Islet precursor cell (in vitro differentiated cells): ENCODE measurements at places on chromosomes 6 and 20.

- DNase-seq = no peak
Measured at GRCh38 chr6:18213439-18213838, 50.9 kb downstream of the DEK start.

DNA sequence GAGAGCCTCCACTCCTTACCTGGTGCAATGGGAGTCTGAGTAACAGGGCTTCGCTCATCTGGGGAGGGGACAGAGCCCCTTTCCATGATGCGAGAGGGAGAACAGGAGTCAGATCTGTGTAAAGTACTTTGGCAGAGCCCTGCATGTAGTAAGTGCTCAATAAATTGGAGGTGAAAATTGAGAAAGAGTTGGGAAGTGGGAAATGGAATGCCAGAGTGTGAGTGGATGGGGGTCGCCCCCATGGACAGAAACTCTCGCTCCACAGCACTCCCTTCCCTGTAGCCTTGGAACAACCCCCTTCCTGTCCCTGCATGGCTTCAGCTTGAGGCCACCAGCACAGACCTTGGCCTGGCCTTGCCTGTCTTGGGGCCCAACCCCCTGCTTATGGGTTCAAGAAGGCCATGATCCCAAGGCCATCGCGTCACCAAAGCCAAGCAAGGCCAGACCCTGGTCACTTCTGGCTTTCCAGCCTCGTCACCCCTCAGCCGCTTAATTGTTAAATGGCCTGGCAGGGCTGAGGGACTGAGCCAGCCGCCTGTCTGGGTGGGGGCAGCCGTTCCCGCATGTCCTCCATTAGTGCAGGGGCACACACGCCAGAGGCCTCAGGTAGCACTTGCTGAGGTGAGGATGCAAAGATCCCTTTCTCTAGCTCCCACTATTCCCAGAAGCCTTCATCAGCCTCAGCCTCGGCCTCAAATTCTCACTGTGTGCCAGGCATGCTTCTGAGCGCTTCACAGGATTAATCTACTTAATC, 93.7 kb upstream of the PTPN1 start:
- peak; percentile 48 for DNase-seq

DNA sequence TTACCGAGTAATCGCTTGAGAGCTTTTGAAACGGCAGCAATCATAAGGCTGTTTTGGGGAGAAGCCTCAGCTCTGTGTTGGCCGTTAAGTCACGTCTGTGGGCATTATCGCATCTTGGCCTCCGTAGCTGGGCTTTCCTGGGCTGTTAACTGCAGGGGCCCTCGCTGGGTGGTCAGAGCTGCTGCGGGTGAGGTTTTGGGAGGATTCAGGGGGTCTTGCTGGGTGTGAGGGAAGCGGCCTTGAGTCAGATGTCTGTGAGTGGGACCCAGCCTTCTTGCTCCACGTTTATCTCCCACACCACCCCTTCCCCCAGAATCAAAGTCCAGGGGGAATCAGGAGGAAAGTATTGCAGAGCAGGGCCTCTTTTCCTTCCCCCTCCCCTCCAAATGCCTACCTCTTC, 3.2 kb upstream of the APCDD1L start:
- DNase-seq = peak; percentile 30

DNA sequence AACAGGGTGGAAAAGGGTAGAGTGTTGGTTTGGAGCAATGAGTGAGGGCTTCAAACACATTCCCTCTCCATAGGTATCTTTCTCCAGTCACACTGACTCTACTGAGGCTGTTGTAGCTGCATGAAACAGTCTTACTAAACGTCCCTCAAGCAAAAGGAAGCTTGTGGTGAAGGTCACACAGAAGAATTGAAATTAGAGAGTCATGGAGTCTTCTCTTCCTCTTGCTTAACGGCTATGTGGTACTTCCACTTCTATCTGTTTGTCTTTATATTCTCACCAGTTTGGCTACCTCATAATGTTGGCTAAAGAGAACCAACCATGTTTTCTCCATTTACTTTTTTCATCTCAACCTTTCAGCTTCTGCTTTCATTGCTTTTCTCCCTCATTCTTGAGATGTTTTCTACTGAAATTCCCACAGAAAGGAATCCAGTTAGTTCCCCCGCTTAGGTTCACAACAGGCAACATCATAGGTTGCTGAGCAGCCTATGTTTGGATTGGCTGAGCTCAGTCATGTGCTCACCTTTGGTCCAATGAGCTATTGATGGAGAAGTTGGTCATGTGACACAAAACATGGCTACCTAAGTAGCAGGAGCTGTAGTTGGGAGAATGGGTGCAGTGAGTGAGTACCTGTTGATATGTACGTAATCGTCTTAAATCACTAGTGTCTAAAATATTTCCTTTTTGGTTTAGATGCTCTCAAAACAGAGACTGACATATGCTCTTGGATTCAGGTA, 99.8 kb downstream of the SNAP25 start:
- no peak for DNase-seq

GRCh38 chr20:43787937-43788336, 61.1 kb upstream of the GTSF1L start:
- DNase-seq = no peak

- DNase-seq = peak; percentile 61
Measured at GRCh38 chr20:52958211-52958610, 13.9 kb upstream of the TSHZ2 start.

DNA sequence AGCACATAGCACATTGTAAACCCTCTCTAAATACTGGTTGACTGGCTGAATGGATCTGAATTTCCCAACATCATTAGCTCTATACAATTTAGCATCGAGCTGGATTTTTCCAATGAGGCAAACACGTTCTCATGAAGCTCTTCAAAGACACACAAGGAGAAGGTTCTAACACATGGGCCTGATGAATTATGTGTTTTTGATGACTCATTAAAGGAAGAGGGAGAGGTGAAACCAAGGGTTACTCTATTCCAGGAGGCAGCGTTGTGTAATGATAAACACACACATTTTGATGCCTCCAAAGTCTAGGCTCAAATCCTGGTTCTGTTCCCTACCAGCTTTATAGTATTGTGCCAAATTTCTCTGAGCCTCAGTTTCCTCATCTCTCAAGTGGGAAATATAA, 84.3 kb downstream of the PFDN4 start:
- DNase-seq = no peak

GRCh38 chr6:167736486-167737204, 90.1 kb upstream of the AFDN start:
- peak; percentile 49 for DNase-seq

GRCh38 chr20:12270863-12271262, 353.2 kb downstream of the BTBD3 start:
- no peak for DNase-seq

DNA sequence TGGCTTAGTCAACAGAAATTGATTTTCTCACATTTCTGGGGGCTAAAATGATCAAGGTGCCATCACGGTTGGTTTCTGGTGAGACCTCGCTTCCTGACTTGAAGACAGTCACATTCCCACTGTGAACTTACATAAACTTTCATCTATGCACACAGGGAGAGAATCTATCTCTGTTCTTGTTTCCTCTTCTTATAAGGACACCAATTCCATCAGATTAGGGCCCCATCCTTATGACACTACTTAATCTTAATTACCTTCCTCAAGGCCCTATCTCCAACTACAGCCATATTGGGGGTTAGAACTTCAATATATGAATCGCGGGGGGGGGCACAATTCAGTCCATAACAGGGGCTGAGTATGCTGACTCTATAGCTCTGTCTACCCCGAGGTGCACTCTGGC, 10.6 kb upstream of the SCGN start:
- DNase-seq = no peak

- no peak for DNase-seq
Measured at GRCh38 chr6:135920689-135921088, 69.2 kb downstream of the PDE7B start.

- no peak for DNase-seq
Measured at GRCh38 chr20:20551409-20551808, 161.0 kb downstream of the RALGAPA2 start.

- DNase-seq = no peak
Measured at GRCh38 chr6:111747829-111748228, 125.4 kb downstream of the FYN start.

DNA sequence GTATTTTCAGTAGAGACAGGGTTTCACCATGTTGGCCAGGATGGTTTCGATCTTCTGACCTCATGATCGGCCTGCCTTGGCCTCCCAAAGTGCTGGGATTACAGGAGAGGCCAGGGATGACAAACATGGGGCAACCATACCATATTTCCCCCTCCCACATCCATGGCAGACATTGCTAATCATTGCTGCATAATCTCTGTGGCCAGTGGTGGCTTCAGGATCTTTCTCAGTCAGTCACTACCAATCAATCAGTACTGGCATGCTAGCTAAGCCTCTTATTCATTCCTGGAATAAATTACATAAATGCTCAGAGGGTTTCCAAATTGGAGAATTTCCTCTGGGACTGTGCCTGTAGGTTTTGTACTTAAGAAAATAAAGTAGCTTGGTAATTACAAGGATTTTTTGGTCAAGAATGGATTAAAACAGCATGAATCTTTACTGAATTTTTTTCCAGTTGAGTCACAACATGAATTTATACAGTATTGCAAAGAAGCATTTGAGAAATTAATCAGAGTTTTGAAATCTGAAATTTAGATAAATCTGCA, 138.1 kb downstream of the FNDC1 start:
- DNase-seq = no peak

- no peak for DNase-seq
Measured at GRCh38 chr6:43038727-43039126, 14.9 kb downstream of the CUL7 start.

DNA sequence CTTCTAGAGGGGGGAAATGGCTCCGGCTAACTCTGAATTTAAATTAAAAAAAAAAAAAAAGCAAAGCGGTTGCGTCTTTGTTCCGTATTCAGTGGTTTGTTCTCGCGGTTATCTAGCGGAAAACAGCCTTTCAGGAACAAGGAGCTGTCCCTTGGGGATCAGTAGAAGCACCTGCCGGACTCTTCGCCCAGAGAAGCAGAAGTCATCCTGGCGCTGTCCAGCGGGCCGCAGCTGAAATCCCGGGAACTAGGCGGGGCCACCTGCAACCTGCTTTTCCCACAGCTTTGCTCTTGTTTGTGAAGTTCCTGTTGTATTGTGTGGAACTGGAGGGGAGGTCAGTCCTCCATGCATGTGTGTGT, 43.9 kb upstream of the GJE1 start:
- peak; percentile 90 for DNase-seq

DNA sequence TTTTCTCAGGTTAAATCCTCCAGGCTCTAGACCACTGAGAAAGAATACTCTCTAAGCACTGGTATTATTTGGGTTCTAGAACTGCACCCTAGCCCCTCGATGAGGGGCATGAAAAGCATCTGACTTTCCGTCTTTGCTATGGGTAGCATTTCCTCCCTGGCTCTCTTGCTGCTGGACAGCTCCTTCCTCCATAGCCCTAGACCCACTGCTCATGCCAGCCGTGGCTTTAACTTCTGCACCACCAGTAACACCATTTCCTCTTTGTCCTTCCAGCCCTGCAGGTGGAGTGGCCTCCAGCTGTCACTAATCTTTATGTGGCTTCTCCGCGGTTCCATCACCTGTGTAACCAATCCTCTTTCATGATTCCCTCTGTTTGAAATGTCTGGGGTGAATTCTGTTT, 194.9 kb downstream of the SCP2D1 start:
- no peak for DNase-seq

GRCh38 chr6:83071707-83072106, 4.2 kb downstream of the DOP1A start:
- no peak for DNase-seq

GRCh38 chr20:58714340-58714922, 21.8 kb downstream of the NPEPL1 start:
- peak; percentile 48 for DNase-seq

DNA sequence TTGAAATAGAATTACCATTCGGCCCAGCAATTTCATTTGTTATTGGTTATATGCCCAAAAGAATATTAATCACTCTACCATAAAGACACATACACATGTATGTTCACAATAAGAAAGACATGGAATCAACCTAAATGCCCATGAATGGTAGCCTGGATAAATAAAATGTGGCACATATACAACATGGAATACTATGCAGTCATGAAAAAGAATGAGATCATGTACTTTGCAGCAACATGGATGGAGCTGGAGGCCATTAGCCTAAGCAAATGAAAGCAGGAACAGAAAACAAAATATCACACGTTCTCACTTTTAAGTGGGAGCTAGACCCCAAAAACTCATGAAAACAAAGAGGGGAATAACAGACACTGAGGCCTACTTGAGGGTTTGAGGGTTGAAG, 52.6 kb upstream of the RNGTT start:
- no peak for DNase-seq

DNA sequence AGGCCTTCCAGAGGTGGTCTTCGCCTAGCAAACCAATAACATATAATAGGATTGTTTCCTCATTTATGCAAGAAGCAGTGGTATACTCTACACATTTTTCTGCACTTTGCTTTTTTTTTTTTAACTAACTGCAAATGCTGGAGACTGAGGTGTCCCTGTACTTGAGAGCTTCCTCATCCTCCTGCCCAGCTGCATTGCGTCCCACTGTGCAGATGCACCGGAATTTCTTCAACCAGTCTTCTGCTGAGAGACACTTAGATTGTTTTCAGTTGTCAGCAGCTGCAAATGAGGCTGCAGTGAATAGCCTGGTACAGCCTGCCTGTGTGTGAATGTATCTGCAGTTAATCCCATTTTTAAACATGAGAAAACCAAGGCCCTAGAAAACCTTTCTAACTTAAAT, 11.5 kb downstream of the FGD2 start:
- DNase-seq = no peak

- peak; percentile 66 for DNase-seq
Measured at GRCh38 chr20:5100684-5101347, 18.9 kb downstream of the PCNA start.

GRCh38 chr6:126015863-126016262, 29.5 kb downstream of the TRMT11 start:
- no peak for DNase-seq

DNA sequence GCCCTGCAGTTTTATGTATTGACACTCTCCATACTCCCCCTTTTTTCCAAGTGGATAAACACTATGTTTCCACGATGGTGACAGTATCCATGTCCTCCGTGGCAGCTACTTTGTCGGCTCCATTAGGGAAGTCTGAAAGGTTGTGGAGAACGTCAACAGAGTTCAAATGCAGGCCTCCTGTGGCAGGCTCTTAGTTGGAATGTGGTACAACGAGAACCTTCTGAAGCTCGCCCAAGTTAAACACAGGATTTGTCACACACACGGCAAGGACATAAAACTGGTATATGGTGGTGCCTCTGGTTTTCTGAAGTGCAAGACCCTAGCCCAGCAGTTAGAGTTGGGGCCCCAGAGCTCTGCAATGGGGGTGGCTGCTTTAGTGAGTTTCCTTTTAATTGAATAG, 187.0 kb upstream of the TAB2 start:
- DNase-seq = peak; percentile 68

- no peak for DNase-seq
Measured at GRCh38 chr6:116158641-116159040, 32.7 kb upstream of the COL10A1 start.

- DNase-seq = no peak
Measured at GRCh38 chr20:9270831-9271230, 201.9 kb downstream of the PLCB4 start.

DNA sequence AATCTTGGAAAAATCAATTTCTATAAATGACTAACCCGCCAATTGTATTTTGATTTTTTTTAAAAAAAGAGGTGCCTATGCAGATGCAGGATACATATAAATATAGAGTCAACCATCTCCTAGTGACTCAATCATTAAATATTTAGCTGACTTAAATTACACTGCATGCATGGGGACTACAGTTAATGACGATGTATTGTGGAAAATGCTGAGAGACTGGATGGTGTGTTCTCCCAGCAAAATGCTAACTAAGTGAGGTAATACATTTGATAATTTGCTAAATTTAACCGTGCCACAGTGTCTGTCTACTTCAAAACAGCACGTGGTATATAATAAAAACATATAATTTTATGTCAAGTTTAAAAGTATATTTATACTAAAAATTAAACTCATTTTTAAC, 341.6 kb downstream of the PRKN start:
- DNase-seq = no peak
